ENCODE measurements at places on chromosomes 1 and 21. TPM values are rescaled to one million over a fixed set of nuclear protein-coding genes. Genes with fewer than 3 reads are reported as not detected.

DNA sequence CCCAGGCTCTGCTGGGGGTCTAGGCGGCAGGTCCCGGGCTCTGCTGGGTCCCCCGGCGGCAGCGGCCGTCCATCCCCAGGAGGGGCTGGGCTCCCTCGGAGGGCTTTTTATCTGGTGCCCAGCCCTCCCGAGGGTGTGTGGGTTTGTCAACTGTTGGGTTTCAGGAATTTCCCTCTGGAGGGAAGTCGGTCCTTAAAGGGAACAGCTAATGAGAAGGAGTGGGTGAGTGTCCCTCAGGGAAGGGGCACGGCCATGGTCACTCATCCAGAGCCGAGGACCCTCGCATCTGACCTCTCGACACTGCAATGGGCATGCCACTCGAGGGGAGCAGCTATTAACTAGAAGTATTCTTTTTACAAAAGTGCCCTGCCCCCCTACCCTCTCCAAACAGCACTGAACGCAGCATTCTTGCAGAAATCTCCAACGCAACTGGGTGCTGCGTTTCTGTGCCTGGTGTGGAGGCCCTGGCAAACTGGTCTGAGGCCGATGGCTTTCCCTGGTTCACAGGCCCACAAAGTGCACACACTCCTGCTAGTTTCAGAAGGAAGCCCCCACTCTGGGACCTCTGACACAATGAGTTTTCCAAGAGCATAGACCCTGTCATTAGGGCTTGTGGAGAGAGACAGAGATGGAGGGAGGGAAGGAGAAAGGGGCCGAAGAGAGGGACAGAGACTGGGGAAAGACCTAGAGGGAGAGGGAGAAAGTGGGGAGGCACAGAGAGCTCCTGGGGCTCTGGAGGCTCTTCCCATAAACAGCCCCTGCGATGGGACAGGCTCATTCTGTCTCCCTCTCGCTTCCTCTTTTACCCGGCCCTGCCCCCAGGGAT lies 1.0 kb upstream of the TSPEAR start:
- DNase-seq = no peak

DNA sequence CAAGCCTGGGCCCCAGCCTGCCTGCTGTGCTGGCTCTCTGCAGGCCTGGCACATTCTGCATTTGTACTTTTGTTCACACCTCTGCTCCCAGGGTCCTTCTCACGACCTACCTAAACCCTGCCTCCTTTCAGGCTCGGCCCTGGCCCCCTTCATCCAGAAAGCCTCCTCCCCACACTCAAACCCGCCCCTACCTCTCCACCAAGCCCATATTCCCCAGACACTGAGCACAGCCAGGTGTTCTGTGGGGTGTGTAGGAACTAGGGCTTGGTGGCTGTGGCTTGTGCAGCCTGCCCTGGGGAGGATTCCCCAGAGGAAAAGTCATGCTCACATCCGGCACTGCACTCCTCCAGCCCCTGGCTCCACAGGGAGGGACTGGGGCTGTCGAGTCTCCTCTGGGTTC lies 8.2 kb upstream of the MIXL1 start:
- no peak for DNase-seq

DNA sequence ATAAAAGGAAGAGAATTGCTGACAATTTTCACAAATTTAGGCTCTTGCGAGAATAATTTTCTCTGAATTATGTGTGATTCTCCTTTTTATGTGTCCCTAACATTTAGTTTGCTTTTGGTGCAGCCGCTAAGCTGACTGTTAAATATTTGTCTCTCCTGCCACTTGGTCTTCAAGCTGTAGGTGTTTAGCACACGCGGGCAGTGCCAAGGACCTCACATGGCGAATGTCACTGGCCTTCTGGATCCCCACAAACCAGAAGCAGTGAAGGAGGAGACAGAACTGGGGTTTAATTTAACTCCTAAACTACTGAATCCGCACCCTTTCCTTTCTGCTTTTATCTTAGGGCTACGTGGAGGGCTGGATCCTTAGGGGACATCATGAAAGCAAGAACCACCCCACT lies 120.0 kb downstream of the KAZN start:
- DNase-seq = no peak

GRCh38 chr1:233883671-233884070 lies 20.8 kb upstream of the SLC35F3 start:
- no peak for DNase-seq

DNA sequence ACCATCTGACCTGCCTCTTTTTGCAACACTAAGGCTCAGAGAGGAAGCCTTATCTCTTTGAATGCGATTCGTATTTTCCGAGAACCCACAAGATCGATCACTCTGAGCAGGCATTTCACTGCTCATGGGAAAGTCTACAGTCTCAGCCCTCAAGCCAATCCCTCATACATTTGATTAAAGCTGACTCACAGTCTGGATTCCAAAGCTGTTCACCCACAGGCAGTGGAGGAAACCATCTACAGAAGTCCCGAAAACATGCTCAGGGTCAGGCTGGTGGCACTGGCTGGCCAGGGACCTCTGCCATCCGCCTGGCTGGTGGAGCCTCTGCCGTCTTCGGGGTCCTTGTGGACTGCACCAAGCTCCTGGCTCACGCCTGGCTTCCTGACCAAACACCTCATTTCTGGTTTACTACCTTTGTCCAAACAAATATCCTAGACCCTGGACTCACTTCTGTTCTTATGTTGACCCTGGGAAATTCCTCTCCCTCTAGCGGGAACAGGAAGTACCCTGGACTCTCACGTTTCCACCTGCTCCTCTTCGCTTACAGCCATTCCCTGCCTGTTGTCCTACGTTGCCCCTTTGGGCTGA lies 650.0 kb downstream of the SMYD3 start:
- DNase-seq = peak; percentile 95

DNA sequence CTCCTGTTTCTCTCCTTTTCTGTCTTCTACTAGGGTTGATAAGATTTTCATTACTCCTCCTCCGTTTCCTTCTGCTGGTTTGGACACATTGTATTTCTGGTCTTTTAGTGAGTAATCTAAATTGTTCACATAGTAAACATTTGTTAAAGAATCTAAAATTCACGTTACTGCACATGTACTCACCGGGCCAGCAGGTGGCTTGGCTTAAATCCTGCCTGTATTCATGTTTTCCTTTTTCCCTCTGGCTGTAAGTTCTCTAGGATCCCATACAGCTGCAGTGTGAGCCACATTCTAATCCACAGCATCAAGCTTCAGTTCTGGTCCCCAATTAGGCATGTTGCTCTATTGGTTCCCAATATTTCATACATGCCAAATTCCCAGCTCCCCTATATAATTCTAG lies 958.3 kb downstream of the ADGRL2 start:
- DNase-seq = no peak

The TLR5 gene
- total RNA-seq = under 0.01 TPM

DNA sequence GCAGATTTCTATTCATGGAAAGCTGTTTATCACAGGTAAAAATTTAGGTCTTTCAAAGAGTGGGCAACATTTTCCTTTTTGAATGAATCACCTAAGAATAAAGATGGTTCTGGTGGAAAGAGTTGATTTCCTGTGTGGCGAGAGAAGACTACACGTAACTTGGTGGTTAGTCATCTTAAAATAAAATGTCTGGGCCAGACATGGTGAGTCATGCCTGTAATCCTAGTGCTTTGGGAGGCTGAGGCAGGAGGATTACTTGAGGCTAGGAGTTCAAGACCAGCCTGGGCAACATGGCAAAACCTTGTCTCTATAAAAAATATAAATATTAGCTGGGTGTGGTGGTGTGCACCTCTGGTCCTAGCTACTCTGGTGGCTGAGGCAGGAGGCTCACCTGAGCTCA lies 65.7 kb downstream of the DISP1 start:
- DNase-seq = peak; percentile 84

- DNase-seq = no peak
Observed at GRCh38 chr21:34715985-34716596, 47.3 kb downstream of the CLIC6 start.

- peak; percentile 57 for DNase-seq
Observed at GRCh38 chr1:181251001-181251712, 162.7 kb downstream of the IER5 start.

GRCh38 chr1:18288722-18289121 lies 181.1 kb downstream of the IGSF21 start:
- DNase-seq = no peak

The CYYR1 gene
- not detected for total RNA-seq

The LCE1C gene
- not detected for total RNA-seq

DNA sequence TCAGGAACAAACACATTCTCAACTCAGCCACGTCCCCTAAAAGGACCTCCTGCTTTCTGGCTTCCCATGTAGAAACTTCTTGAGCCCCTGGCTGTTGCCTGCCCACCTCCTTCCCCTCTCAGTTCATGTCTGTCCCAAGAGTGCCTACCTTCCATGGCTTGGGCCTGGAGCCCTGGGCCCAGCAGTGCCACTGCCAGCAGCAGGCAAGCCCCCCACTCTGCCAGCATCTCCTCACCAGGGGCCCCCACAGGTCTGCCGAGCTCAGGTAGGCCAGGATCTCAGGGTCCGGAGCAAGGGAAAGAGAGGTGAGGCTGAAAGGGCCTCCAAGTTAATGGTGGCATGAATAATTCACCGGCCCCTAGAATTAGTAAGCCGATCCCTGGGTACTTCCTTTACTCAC lies at the start of gene CDCP2:
CDCP2 (minus strand) TSS at position 305 of the 400 bp plus-strand sequence; CDS start at position 227, 78 bp downstream.
- no peak for DNase-seq

GRCh38 chr1:230965535-230965934 lies 13.1 kb downstream of the TTC13 start:
- DNase-seq = no peak

DNA sequence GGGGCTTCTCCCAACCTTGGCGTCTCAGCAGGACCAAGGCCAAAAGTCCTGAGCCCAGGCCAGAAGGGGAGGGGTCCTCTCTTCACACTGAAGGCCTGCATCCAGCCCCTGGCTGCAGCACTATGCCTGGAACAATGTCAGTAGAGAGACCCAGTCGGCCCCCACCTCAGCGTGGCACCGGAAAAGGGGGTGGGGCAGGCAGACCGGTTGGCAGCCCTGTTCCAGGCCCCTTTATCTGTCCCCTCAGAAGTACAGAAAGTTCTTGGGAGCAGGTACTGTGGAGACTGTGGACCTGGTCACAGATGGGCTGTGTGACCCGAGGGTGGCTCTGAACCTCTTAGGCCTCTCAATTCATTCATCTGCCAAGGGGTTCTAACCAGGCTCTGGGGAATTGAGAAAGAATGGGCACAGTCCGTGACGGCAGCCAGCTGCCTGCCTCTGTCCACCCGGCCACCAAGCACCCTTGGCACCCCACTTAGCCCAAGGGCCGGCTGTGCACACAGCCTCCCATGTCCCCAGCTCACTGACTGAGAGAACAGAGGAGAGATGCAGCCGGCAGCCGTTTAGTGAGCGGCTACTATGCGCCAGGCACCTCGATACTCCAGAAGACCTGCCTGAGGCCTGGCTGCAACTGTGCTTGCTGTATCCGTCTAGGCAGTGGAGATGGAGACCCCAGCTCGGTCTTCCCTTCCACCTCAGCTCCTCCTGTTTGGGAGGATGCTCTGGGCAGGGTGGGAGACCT lies 23.9 kb downstream of the RUNX3 start:
- DNase-seq = no peak

GRCh38 chr1:203197625-203198024 lies 11.1 kb upstream of the CHI3L1 start:
- DNase-seq = peak; percentile 88

The NBPF4 gene
- total RNA-seq = not detected

DNA sequence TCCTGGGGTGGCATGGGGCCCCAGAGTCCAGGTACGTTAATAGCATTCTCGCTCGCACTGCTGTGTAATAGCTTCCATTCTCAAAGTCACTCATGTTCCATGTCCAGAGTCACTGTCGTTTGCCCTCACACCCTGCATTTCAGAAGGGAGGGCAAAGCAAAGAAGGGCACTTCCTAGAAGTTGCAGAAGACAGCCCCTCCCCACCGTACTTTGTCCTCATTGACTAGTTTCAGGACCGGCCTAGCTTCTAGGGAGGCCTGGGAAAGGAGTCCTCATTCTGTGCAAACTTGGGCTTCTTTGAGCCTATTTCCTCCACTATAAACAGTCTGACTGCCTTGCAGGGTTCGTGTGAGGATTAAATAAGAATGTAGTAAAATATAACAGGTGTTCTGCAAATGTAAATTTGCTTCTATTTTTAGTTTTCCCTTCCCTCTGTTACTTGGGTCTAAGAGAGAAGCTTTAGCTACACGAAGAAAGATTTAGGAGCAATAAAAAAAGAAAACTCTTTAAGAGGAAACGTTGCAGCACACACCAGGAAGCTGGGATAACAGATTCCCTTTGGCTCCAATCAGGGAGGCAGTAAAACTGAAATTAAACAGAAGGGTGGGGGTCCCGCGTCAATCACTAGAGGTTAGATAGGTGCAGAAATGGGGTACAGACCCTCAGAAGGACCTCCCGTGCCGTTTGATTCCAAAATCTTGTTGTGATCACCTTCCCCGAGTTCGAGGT lies 40.1 kb downstream of the ACTL8 start:
- DNase-seq = no peak

GRCh38 chr1:181863006-181863405 lies 198.5 kb downstream of the ZNF648 start:
- DNase-seq = no peak

GRCh38 chr21:25845729-25846256 lies 111.0 kb downstream of the GABPA start:
- DNase-seq = peak; percentile 14

The HCRTR1 gene
- not detected for total RNA-seq

- peak; percentile 59 for DNase-seq
Observed at GRCh38 chr1:218371927-218372672, 27.0 kb downstream of the TGFB2 start.

DNA sequence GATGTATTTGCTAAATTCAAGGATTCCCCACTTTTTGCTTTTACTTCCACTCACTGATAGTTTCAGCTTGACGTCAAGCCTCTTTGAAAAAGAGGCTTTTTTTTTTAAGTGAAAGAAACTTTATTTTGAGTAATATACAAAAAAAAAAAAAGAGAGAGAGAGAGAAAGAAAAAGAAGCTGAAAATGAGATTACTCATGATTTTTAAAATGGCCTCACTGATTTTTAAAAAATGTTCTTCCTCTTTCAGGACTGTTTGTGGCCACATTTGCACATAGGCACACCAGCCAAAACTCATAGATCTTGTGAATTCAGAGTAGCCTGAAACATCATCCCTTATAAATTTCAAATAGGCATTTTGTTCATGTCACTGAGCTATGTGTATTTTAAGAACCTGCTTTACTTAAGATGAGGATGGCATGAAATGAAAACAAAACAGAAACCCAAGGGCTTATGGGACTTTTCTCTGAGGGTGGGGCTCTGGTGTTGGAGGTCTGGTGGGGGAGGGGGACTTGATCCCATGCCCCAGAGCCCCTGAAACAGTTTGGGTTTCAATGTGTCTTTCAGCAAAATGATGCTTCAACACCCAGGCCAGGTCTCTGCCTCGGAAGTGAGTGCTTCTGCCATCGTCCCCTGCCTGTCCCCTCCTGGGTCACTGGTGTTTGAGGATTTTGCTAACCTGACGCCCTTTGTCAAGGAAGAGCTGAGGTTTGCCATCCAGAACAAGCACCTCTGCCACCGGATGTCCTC lies 6.1 kb downstream of the ATF3 start:
- DNase-seq = no peak

GRCh38 chr1:155078469-155079209 lies at the start of gene EFNA3:
Gene EFNA3, plus strand, starts transcription at chr1:155078837. Its CDS starts 105 bp downstream, at chr1:155078942.
- peak; percentile 42 for DNase-seq

- DNase-seq = no peak
Observed at GRCh38 chr1:24235921-24236788, 49.1 kb upstream of the IFNLR1 start.

The FCRL2 gene
- total RNA-seq = not detected

The FMO1 gene
- total RNA-seq = not detected
